ENCODE measurements at places on chromosomes 7 and 10. TPM values are rescaled to one million over a fixed set of nuclear protein-coding genes. Genes with fewer than 3 reads are reported as not detected.
A peak's percentile ranks its signal among the peaks of the same experiment; 100 is the strongest.

- peak; percentile 71 for DNase-seq
- no peaks in the 10 kb centered on the region for H3K27me3 ChIP-seq
- H3K4me1 ChIP-seq, result peaks cover 16% of the 10 kb centered on the region
Measured at GRCh38 chr7:33062023-33062781, at the start of gene NT5C3A. Gene NT5C3A, minus strand, starts transcription at chr7:33062776. Its CDS starts 71 bp downstream, at chr7:33062705.

GRCh38 chr10:50416181-50416824 is 165.0 kb upstream of the ASAH2 start:
- peaks cover 4% of the 10 kb centered on the region for H3K4me1 ChIP-seq
- H3K36me3 ChIP-seq, result no peaks in the 10 kb centered on the region
- no peak overlapping the region for H3K4me3 ChIP-seq
- no peak overlapping the region for H3K27ac ChIP-seq
- H3K27me3 ChIP-seq, result peaks cover 31% of the 10 kb centered on the region

NODAL gene
- total RNA-seq, result not detected

DNA sequence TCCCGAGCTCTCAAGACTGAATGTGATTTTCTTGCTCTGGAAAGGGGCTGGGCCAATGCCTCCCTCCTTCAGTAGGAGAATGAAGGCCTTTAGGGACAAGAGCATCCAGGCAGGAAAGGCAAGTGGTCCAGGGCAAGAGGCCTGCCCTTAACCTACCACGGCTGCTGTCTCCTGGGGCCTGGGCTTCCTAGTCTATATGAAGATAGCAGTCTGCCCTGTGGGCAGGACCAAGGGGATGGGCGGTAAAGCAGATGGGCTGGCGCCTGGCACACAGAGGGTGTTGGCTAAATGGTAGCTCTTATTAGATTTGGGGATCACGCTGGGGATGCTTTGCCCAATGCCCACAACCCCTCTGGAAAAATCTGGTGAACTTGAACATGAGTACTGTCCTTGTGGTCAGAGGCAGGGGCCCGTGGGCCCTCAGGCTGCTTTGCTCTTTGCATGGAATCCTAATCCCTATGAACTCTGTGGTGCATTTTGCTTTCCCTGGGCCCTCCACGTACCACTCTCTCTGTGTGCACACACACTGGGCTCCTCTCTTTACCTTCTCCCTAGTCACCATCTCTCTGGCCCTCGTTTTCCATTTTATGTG is 20.3 kb downstream of the CHAT start:
- no peaks in the 10 kb centered on the region for H3K36me3 ChIP-seq
- H3K27ac ChIP-seq, result no peak overlapping the region
- H3K27me3 ChIP-seq, result peaks cover 49% of the 10 kb centered on the region
- H3K4me3 ChIP-seq, result no peak overlapping the region
- no peaks in the 10 kb centered on the region for H3K4me1 ChIP-seq

DNA sequence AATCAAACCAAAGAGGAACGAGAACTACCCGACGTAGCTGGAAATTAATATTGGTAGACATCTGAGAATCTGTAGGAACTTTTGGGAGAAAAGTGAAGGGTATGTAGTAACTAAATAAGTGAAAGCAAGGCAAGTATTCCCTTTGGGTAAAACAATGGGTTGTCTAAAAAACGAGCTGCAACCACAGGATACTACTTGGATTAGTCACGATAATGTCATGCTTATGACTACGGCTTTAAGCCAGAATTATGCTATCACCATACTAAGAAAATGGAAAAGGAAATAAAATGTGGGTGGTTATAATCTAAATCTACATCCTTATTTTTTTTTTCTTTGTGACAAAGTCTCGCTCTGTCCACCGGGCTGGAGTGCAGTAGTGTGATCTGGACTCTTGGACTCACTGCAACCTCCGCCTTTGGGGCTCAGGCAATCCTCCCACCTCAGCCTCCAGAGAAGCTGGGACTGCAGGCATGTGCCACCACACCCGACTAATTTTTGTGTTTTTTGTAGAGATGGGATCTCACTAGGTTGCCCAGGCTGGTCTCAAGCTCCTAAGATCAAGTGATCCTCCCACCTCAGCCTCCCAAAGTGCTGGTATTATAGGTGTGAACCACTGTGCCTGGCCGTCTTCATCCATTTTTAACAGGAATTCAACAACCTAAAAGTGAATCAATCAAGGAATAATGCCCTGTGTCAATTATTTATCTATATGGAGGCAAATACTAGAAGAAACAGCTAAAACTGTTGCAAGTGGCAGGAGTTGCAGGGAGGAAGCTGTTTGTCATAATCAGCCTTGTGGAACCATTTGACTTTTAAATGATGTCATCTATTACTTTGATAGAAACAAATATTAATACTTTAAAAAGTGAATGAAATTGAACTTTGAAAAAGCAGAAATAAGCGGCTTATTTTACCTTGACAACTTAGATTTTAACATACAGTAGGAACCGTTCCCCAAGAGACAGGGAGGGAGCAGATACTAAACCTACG is 189.3 kb downstream of the PRPF18 start:
- H3K36me3 ChIP-seq, result peaks cover 5% of the 10 kb centered on the region
- no peaks in the 10 kb centered on the region for H3K27me3 ChIP-seq
- H3K27ac ChIP-seq, result no peak overlapping the region
- H3K4me1 ChIP-seq, result peaks cover 6% of the 10 kb centered on the region

DNA sequence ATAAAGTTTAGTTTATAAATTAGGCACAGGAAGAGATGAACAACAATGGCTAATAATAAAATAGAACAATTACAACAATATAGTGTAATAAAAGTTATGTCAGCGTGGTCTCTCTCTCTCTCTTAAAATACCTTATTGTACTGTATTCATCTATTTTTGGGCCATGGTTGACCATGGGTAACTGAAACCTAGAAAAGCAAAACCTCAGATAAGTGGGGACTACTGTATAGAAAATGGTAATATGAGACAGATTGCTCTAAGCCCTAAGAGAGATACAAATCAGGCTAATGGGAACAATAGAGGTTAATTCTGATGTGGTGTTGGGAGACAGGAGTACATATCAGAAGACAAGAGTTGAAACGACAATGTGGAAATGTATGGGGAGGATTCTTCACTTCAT is 86.2 kb downstream of the ZNF365 start:
- no peaks in the 10 kb centered on the region for H3K4me1 ChIP-seq
- DNase-seq, result no peak
- H3K4me3 ChIP-seq, result no peak overlapping the region
- H3K27me3 ChIP-seq, result no peaks in the 10 kb centered on the region

DNA sequence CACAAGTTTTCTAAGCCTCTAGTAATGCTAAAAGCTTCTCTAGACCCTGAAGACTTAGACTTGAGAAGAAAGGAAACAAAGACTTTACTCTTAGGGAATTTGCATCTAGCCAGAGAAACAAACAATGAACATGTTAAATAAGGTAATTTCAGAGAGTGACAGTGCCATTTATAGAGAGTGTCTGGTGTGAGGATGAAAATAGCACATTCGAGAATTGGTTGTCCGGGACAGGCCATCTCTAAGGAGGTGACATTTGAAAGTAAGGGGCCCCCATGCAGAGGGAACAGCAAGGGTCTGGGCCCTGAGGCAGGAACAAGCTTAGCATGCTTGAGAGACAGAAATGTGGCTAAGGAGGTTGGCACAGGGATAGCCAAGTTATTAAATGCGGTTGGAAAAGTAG is 48.1 kb downstream of the ADAM22 start:
- H3K4me3 ChIP-seq, result no peak overlapping the region
- no peaks in the 10 kb centered on the region for H3K36me3 ChIP-seq
- H3K4me1 ChIP-seq, result no peaks in the 10 kb centered on the region
- DNase-seq, result no peak
- no peaks in the 10 kb centered on the region for H3K27me3 ChIP-seq

PALD1 gene
- 20.4 TPM for total RNA-seq

GRCh38 chr10:103812004-103812403 is 43.4 kb downstream of the SH3PXD2A start:
- no peaks in the 10 kb centered on the region for H3K36me3 ChIP-seq
- H3K4me1 ChIP-seq, result peaks cover 22% of the 10 kb centered on the region

ERVW-1 gene
- not detected for total RNA-seq

- peaks cover 86% of the 10 kb centered on the region for H3K4me1 ChIP-seq
- peak overlapping the region; percentile 76 for H3K27ac ChIP-seq
- H3K27me3 ChIP-seq, result no peaks in the 10 kb centered on the region
- peak; percentile 40 for DNase-seq
- no peaks in the 10 kb centered on the region for H3K36me3 ChIP-seq
- peak overlapping the region; percentile 14 for H3K4me3 ChIP-seq
Measured at GRCh38 chr7:25726781-25727311, 425.2 kb upstream of the NFE2L3 start.

Data from neural progenitor cell (in vitro differentiated cells).